ENCODE measurements at places on chromosomes 1 and 21. TPM values are rescaled to one million over a fixed set of nuclear protein-coding genes. Genes with fewer than 3 reads are reported as not detected.

Gene MPZL1
- 85.2 TPM for total RNA-seq

GRCh38 chr1:905071-905749, 18.5 kb upstream of the SAMD11 start:
- peak; percentile 74 for DNase-seq

Gene C1orf94
- not detected for total RNA-seq

- DNase-seq, result peak; percentile 81
Observed at GRCh38 chr21:34669149-34669879, 520 bp downstream of the CLIC6 start.

GRCh38 chr21:45525153-45525909, 16.9 kb downstream of the SLC19A1 start:
- peak; percentile 70 for DNase-seq

GRCh38 chr1:216847397-216848036, 124.3 kb upstream of the ESRRG start:
- no peak for DNase-seq

Gene OR2T29
- not detected for total RNA-seq

Gene SFN
- 83.8 TPM for total RNA-seq

DNA sequence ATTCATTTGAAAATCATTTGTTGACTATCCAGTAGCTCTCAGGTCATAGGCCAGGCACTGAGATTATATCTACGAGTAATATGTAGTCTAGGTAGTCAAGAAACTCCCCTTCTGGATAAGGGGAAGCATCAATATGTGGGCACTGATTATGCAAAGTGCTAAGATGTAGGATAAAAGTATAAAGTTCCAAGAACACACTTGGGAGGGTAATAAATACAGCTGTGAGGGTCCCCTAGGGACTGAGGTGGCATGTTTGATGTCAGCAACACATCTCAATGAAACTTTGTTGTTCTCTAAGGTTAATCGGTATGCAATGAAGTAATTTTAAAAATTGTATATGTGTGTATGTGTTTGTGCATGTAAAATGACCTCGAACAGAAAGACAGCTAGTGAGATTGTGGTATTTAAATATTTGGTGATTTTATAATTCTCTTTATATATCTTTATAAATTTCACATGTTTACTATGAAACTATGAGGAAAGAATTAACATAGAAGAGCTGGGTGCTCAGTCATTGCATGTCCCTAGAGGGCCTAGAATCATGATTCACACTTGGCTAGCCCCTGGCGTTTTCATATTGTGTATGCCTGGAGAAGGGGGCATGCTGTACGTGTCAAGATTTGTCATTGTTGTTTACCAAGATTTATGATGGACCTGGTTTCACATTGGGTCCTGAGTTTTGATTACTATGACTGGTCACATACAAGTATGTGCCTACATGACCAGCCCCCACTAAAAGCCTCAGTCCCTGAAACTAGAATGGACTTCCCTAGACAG, 140.1 kb upstream of the DUSP10 start:
- no peak for DNase-seq

DNA sequence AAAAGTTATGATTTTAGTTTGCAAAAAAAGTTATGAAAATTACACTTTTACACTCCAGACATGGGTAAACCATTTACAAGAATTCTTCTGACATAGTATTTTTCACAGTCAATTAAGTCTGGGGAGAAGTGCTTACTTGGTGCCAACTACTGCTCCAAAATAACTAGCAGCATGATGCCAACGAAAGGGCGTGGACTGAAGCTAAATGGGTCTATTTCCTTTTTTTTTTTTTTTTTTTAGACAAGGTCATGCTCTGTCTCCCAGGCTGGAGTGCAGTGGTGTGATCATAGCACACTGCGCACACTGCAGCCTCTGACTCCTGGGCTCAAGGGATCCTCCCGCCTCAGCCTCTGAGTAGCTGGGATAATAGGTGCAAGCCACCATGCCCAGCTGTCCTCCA, 43.2 kb downstream of the FMO4 start:
- DNase-seq, result no peak

Gene MORN1
- total RNA-seq, result 9.0 TPM

Gene NR5A2
- 8.1 TPM for total RNA-seq

Gene TNNI3K
- total RNA-seq, result 1.3 TPM

- DNase-seq, result no peak
Observed at GRCh38 chr1:243939167-243939848, 89.3 kb upstream of the AKT3 start.

- no peak for DNase-seq
Observed at GRCh38 chr1:224533517-224533916, 82.6 kb upstream of the CNIH3 start.

DNA sequence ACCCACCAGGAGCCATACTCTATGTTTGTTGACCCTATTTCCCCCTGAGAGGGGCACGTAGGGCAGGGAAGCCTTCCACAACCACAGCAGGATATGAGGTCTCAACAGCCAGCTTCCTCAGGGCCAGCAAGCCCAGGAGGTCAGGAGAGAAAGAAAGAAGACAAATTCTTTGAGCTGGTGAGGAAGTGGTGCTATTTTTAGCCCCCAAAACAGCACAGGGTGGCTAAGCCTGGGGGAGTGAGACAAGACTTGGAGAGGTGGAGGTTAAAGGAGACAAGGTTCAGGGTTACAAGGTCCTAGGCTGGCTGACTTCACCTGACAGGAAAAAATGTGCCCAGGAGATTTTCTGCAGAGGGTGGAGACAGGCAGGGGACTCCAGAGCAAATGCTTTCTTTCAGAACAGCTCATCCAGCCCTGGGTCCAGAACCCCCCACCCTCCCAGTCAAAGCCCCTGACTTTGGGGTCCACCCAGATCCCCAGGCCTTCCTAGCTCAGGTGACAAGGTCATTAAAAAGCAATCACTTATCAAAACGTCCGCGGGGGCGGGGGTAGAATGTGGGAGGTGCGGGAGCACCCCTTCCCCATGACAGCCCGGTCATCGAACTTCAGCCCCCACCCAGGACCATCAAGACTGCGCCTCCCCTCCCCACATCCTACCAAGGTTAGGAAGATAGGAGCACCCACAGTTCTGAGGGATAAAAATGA, 1.3 kb downstream of the SV2A start:
- DNase-seq, result no peak

- DNase-seq, result no peak
Observed at GRCh38 chr1:18069903-18070302, 37.7 kb upstream of the IGSF21 start.

Gene UTS2
- total RNA-seq, result not detected

Gene LMX1A
- total RNA-seq, result not detected

Gene CEP104
- 61.0 TPM for total RNA-seq

- no peak for DNase-seq
Observed at GRCh38 chr1:194809215-194809614, 1622.8 kb upstream of the B3GALT2 start.

GRCh38 chr1:217453816-217454215, 177.1 kb downstream of the GPATCH2 start:
- no peak for DNase-seq

GRCh38 chr21:45276596-45276995, 11.1 kb downstream of the POFUT2 start:
- DNase-seq, result no peak

GRCh38 chr1:199856216-199856780, 171.2 kb upstream of the NR5A2 start:
- DNase-seq, result no peak

- no peak for DNase-seq
Observed at GRCh38 chr1:201656311-201657032, 117.5 kb downstream of the NAV1 start.

DNA sequence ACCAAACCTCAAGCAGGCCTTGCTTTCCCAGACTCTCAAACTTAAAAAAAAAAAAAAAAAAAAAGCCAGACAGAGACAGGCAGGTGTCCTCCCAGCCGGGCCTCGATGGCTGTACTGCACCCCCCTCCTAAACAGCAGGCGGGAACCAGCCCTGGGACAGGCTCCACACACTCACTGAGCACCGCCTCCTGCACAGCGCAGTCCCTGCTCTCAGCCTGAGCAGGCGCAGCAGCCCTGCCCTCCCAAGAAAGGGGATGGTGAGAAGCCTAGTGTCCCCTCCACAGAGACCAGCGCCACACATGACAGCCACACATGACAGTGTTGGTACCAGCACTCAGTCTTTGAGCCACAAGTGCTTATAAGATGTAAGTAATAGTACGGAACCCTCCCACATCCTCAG, 11.9 kb downstream of the MX2 start:
- DNase-seq, result no peak
